ENCODE measurements at places on chromosomes 16 and 17.

GRCh38 chr16:49544828-49545227, 171.2 kb downstream of the C16orf78 start:
- DNase-seq: no peak

DNA sequence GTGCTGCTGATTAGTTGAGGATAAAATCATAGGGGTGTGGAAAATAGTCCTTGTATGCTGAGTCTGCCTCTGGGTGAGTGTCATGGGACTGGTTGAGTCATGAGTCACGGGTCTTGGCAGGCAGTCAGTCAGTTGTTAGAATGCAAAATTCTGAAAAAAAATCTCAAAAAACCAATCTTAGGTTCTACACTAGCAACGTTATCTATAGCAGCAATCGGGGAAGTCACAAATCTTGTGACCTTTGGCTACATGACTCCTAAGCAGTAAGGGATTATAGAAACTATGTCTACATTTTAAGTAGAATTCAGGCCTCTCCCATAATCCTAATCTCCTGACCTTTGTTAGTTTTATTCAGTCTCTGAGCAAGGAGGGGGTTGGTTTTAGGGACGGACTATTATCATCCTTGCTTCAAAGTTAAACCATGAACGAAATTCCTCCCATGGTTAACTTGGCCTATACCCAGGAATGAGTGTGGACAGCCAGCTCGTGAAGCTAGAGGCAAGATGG, 18.0 kb upstream of the PMFBP1 start:
- no peak for DNase-seq

DNA sequence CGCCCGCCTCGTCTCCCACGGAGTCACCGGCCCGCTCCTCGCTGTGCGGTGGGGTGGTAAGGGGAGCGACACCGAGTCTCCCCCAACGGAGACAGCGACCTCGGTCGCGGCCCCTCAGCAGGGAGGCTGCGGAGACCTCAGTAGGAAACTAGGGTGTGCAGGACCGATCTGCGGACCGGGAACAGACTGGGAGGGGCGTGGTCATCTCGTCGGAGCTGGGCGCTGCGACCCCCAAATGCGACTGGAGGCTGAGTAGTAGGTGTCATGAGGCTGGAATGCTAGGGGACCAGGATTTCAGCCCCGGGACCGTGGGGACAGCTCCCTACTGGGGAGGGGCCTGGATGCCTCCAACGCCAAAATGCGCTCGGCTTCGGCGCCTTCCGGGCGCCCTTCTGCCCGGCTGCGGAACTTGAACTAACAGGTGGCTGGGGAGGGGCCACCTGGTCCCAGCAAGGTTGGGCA, 1.3 kb downstream of the CACNG4 start:
- no peak for DNase-seq

DNA sequence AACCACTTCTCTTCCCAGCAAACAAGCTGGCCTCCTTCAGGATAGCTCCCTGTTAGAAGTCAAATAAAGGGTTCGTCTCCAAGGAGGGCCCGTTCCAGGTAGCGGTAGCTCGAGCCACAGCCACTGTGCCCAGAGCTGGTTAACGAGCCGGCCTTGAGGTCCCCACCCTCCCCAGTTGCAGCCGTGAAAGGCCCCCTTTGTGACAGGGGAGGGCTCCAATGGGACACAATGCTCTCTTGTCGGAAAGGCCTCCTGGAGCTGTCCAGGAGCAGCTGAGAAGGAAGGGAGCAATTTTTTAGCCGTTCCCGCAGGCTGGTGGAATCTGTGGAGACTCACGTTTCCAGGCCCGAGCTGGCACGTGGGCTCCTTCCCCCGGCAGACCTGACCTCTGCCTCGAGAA, 29.9 kb upstream of the FOXF1 start:
- DNase-seq: no peak

GRCh38 chr17:45405250-45406086, 27.2 kb downstream of the ARHGAP27 start:
- no peak for DNase-seq

- DNase-seq: no peak
Measured at GRCh38 chr17:56230660-56231059, 77.4 kb downstream of the ANKFN1 start.

GRCh38 chr17:1752425-1753262, 9.2 kb upstream of the SERPINF1 start:
- DNase-seq: no peak

DNA sequence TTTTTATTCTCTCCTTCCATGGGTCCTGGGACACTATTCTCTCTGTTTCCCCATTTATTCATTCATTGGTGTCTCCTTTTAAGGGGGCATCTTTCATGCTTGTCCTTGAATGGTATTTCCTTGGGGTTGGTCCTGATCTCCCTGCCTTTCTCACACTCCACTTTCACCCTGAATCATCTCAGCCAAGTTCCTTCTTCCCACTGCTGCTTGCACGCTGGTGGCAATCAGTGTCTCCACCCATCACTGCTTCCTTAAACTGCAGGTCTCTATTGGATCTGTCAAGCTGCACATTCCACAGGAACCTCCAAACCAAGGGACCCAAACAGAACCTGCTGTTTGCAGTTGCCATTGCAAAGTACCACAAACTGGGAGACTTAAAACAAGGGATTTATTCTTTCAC, 89.3 kb upstream of the SDK2 start:
- no peak for DNase-seq

GRCh38 chr17:50318501-50319285, 27.2 kb upstream of the XYLT2 start:
- DNase-seq: no peak

GRCh38 chr16:75148311-75149195, at the start of gene ZFP1:
ZFP1 (plus strand) TSS chr16:75148524; CDS start chr16:75152952, 4,428 bp downstream.
- DNase-seq: peak; percentile 91

DNA sequence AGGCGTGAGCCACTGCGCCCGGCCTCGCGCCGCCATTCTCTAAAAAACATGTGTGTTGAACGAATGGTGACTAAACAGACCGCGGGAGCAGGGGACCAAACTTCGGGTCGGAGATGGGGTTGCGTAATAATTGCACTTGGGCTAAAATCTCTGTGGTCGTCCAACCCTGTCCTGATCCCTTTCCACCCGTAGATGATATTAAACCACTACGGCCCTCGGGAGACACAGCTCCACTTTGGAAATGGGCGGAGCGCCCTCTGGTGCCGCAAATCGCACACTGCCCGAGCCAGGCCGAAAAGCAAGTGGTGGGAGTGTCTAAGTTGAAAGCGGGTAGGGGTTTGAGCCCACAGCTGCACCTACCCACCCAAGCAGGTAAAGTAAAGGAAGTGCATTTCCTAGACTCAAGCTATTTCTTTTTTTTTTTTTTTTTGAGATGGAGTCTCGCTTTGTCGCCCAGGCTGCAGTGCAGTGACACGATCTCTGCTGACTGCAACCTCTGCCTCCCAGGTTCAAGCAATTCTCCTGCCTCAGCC, 17.0 kb downstream of the CAVIN1 start:
- DNase-seq: peak; percentile 79

DNA sequence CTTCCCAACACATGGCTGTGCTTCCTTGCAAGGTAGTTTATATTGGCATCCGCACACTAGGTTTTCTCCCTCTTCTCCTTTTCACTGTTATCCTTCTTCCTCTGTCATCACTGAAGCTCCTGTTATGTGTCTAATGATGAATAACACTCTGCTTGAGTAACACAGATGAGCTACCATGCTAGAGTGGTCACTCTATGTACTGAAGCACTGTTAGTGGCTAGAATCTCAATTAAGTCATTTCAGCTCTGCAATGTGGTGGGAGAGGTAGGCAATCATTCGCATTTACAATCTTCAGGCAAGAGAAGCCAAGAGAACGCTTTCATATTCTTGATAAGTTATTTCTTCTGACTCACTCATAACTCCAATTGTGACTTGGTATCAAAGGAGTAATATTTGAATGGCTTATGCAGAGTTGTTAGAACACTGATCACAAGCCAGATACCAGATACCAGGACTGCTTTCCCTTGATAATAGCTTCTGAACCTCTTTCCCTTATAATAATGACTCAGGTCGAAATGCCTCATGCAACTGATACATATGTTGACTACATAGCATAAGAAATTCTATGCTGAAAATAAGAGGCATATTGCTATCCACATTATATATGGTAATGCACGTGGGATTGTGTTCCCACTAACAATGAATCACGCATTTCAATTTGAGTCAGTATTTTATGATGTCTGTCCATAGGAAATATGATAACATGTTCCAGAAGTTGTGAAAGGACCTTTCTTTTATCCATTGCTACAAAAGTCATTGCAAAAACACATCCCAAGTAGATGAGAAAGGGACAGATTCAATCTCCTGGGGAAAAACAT, 158.0 kb upstream of the HS3ST3A1 start:
- no peak for DNase-seq

DNA sequence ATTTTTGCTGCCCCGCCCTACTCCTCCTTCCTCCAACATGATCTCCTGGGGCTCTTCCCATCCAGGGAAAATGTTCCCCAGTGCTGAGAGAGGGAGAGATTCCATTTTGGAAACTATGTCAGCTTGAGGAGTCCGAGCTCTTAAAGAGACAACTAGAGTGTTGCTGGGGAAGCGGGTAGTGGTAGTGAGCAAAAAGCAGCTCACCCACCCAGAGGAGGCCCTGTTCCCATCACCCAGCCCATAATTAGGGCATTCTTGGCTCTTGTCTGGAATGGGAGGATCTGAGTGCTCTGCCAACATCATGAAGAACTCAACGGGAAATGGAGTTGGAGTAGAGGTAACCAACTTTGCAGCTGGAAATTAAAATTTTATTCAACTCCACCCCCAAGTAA, 9.1 kb upstream of the MSL1 start:
- DNase-seq: no peak

- no peak for DNase-seq
Measured at GRCh38 chr16:86597126-86597879, 19.0 kb downstream of the FOXL1 start.

- DNase-seq: no peak
Measured at GRCh38 chr17:1143573-1143972, 36.2 kb downstream of the ABR start.

DNA sequence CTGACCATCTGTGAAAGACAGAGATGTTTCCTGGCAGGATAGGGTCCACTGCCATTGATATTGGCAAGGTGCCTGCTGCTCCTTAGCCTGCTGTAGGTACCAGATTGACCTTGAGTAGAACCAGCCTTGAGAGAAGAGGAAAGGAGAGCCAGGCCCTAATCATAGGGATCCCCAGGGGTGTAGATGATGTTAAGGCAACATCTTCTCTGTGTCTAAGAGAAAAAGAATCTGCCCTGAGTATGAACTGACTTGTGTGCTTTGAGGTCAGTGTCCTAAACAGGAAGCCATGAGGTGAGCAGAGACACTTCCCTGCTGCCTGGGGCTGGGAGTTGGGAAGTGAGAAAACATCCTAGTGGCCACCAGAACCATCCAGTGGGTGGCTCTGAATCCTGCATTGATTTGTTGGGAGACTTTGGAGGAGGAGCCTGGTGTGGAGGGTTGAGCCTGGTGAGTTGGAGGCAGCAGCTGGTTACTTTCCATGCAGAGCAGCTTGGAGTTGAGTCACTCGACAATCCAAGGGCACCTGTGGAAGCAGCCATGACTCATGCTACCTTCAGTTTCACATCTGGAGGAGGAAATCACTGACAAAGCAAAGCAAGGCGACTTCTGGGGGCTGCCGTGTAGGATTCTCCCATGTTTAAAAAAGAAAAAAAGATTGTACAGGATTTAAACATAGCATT, 47.8 kb downstream of the BMERB1 start:
- no peak for DNase-seq

DNA sequence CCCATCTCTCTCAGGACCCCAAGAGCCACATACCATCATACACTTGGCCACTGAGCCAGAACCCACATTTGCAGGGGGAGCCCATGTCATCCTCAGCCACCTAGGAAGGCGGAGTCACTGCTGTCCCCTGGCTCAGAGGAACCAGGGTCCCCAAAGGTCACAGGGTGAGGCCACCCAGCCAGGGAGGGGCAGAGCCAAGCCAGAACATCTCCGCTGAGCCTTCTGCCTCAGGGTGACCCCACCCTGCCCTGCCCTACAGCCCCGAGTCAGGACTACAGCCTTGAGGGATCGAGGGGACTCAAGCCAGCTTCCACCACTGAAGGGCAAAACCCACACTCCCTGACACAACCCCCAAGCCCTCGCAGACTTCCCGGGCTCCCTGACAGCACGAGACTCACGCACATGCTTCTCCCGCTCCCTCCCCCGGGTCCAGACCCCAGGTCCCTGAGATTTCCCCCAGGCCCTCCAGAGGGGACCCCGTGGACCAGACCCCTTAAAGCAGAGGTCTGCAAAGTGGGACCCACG, 17.4 kb downstream of the PIEZO1 start:
- no peak for DNase-seq

DNA sequence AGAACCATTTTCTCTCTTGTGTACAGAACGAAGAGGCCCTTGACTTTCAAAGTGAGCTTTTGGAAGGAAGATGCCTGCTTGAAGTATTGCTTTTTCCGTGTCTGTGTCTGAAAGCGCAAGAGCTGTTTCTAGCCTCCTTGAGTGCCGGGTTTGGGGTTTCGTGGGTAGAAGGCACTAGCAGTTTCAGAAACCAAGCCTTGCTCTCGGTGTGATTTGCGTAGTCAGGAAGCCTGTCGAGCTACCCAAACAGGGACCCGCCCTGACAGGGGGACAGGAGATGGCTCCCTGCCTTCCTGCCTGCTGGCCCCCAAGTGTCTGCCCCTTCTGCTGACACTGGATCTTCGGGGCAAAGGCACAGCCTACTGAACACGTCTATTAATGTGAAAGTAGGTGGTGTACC, 322.0 kb downstream of the MAF start:
- DNase-seq: peak; percentile 27

DNA sequence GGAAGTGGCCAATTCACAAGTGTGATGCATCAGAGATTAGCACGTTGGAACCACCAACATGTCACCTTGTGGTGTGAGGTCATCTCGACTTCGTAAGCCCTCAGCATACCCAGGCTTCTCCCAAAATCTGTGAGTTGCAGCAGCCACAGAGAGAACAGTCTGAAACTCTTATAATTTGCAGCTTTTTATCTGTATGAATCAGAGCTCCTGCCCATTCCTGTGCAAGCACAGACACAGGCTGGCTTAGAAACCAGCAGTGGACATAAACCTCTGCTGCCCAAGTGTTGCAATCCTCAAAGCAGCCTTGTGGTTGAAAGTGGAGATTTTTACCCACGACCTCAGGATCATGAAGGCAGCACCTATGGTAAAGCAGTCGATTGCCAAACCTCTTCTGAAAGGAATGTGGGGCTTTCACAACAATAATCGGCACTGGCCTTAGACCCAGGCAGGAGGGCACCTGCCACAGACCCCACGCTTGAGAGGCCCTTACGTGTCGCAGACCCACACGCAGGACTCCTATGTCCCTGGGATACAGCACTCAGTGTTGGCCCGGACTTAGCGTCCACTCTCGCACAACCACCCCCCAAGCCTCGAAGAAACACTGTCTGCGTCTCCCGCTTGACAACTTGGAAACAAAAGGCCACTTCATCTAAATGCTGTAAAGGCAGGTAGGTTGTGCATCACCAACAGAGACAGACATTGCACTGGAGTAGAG, 24.5 kb upstream of the OSGIN1 start:
- no peak for DNase-seq

- no peak for DNase-seq
Measured at GRCh38 chr16:81263470-81264220, 25.2 kb downstream of the BCO1 start.

Measured in stimulated activated CD4-positive, alpha-beta T cell treated with anti-CD3 and anti-CD28 coated beads, Interleukin-1b, Interleukin-23, amount 100 ng/mL, for 1 hour (primary cell).